ENCODE measurements at places on chromosomes 1 and 21. TPM values are rescaled to one million over a fixed set of nuclear protein-coding genes. Genes with fewer than 3 reads are reported as not detected.

DNA sequence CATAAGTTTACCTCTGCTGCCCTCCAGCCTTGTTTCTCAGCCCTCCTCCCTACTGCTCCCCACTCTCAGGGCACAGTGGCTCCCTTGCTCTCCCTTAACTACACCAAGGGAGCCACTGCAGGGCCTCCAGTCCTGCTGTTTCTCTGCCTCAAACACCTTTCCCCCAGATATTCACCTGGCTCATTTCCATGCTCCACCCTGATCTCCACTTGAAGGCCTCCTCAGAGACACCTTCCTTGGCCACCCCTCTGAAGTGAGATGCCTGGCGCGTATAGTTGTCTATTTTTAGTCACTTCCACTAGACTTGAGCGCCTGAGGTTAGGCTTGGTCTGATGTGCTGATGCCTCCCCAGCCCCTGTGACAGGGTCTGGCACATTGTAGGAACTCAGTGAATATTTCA is 34.9 kb downstream of the SEC16B start:
- no peaks in the 10 kb centered on the region for H3K36me3 ChIP-seq
- H3K4me1 ChIP-seq, result peaks cover 7% of the 10 kb centered on the region
- H3K4me3 ChIP-seq, result no peak overlapping the region
- H3K27ac ChIP-seq, result no peak overlapping the region

Gene SELENBP1
- 40.6 TPM for polyA plus RNA-seq

DNA sequence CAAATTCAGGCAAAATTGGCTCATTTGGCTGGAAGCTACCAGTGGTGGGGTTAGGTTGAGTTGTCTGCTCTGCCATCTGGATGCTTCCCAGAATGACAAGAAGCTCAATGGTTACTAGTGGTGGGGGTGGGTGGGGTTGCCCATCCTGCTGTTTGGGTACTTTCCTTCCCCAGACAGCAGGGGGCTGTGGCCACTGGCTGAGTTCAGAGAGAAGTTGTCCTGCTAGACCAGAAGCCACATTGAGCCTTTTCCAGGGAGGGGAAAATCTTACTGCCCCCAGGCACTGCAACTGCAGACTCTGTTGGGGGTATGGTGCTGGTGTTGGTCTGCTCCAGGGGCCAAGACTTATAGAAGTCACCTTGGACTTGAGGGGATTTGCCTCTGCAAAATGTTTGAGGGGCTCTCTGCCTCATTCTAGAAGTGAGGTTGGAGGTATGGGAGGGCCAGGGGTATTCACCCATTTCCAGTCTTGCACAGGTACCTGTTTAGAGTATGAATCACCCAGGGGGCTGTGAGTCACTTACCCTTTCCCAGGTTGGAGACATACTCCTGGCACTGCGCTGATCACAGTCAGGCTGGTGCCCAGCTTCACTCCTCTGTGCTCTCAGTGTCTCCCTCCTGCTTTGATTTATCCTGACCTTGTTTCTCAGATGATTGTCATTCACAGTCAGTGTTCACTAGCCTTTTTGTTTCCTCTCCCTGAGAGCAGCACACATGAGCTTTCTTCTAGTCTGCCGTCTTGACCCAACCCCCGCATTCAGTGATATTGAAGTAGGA is 89.1 kb upstream of the NEGR1 start:
- H3K4me3 ChIP-seq, result no peak overlapping the region
- no peaks in the 10 kb centered on the region for H3K4me1 ChIP-seq
- no peaks in the 10 kb centered on the region for H3K27me3 ChIP-seq
- H3K27ac ChIP-seq, result no peak overlapping the region

Gene ELAPOR1
- polyA plus RNA-seq, result 1.1 TPM

Gene C1orf115
- polyA plus RNA-seq, result 10.6 TPM

GRCh38 chr21:41975391-41976272 is 21.8 kb upstream of the C2CD2 start:
- peaks cover 7% of the 10 kb centered on the region for H3K4me1 ChIP-seq
- H3K27ac ChIP-seq, result no peak overlapping the region
- no peak for DNase-seq
- peaks cover 2% of the 10 kb centered on the region for H3K27me3 ChIP-seq
- H3K4me3 ChIP-seq, result no peak overlapping the region

DNA sequence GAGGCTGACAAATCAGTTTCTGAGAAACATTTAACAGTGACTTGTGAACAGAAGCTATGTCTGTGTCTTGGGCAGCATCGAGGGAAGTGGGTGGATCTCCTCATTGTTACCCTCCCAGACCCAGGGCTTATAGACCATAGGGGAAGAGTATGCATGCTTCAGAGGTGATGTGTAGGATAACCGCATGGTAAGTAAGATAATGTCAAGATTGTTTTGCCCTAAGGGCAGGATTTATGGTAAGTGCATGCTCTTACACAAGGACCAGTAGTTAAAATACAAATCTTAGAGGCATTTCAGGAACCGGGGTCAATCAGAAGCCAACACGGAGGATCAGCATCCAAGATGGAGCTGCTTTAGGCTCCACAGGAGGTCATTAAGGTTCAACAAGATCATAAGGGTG is 7.7 kb upstream of the PRMT2 start:
- DNase-seq, result no peak
- H3K27me3 ChIP-seq, result no peaks in the 10 kb centered on the region
- H3K36me3 ChIP-seq, result no peaks in the 10 kb centered on the region
- H3K4me3 ChIP-seq, result no peak overlapping the region
- no peak overlapping the region for H3K27ac ChIP-seq
- no peaks in the 10 kb centered on the region for H3K4me1 ChIP-seq

GRCh38 chr1:207328004-207328403 is 6.5 kb downstream of the CD55 start:
- no peaks in the 10 kb centered on the region for H3K27me3 ChIP-seq
- H3K4me3 ChIP-seq, result no peak overlapping the region
- peaks cover 13% of the 10 kb centered on the region for H3K36me3 ChIP-seq
- peaks cover 22% of the 10 kb centered on the region for H3K4me1 ChIP-seq
- H3K27ac ChIP-seq, result no peak overlapping the region
- peak; percentile 54 for DNase-seq

Gene GJA4
- 175 TPM for polyA plus RNA-seq

- no peak overlapping the region for H3K27ac ChIP-seq
- H3K27me3 ChIP-seq, result no peaks in the 10 kb centered on the region
- H3K36me3 ChIP-seq, result no peaks in the 10 kb centered on the region
- H3K4me3 ChIP-seq, result no peak overlapping the region
These were observed 111.6 kb upstream of the ZC3H12A start for GRCh38 chr1:37362594-37363385.

Gene RHEX
- polyA plus RNA-seq, result not detected

DNA sequence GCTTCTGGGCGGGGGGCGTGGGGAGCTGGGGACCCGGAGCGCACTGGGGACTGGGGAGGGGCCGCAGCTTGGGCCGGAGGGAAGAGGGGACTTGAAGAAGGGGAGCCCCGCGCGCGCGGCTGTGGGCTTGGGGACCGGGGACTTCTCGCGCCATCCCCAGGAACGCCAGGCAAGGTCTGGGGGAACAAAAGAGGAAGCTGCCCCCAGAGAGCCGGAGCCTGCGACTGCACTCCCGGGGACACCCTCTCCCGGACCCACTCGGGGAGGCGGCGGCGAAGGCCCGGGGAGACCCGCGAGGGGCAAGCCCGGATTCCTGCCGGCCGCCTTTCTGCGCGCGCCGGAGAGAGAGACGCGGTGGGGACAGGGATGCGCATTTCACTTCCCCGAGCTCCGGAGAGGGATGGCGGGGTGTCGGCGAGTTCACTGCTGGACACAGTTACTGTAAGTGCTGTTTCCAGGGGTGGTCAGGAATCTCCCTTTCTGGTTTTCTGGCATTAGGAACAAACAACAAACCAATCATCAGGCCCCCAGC is 732 bp downstream of the ABCG1 start:
- no peaks in the 10 kb centered on the region for H3K36me3 ChIP-seq
- H3K4me3 ChIP-seq, result peak overlapping the region; percentile 65
- peaks cover 2% of the 10 kb centered on the region for H3K27me3 ChIP-seq
- H3K27ac ChIP-seq, result peak overlapping the region; percentile 53

Gene SHISAL2A
- polyA plus RNA-seq, result not detected

DNA sequence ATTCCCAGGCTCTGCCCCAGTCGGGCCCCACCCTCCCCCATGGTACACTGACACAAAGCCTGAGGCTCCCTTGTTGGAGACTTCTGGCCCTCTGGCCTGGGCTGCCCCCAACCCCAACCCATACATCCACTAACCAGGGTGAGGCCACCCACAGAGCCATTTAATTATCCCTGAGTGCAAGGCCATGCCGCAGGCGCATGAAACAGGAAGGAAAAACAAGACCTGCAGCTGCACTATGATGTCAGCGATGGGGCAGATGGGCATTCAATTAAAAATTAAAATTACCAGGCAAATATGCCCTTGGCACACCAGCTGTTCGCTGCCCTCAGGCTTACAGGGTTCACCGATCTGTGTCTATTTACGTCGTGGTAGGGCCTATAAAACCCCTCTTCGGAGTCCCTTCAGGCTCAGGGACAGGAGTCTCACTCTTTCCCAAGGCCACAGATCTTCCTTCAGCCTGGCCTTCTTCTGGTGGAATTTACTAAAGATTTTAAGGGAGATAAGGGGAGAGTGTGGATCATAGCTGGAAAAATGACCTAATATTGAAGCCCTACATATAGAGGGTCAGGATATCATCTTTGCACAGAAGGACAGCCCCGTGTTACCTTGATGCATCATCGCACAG is 29.6 kb upstream of the RGS16 start:
- no peaks in the 10 kb centered on the region for H3K36me3 ChIP-seq
- H3K27ac ChIP-seq, result no peak overlapping the region
- no peak for DNase-seq
- no peak overlapping the region for H3K4me3 ChIP-seq
- no peaks in the 10 kb centered on the region for H3K27me3 ChIP-seq

DNA sequence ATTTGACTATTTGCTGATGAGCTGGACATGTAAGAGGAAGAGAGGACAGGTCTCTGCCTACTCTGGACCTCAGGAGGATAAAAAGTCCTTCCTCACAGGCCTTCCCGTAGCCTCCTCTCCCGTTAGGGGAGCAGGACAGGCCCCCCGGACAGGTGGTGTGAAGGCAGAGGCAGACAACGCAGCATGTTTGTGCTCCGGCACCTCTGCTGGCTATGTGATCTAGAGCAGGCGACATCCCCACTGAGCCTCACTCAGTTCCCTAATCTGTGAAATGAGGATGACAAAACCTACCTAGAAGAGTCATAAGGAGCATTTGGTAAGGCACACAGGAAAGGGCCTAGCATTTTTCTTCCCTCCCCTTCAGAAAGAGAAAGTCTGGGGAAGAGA is 34.8 kb downstream of the KIAA1614 start:
- no peaks in the 10 kb centered on the region for H3K27me3 ChIP-seq
- H3K4me3 ChIP-seq, result no peak overlapping the region
- H3K4me1 ChIP-seq, result no peaks in the 10 kb centered on the region
- peaks cover 8% of the 10 kb centered on the region for H3K36me3 ChIP-seq
- DNase-seq, result no peak
- no peak overlapping the region for H3K27ac ChIP-seq

GRCh38 chr1:119275145-119276134 is 93.1 kb upstream of the HAO2 start:
- peaks cover 9% of the 10 kb centered on the region for H3K27me3 ChIP-seq
- DNase-seq, result peak; percentile 63
- no peak overlapping the region for H3K27ac ChIP-seq
- H3K4me3 ChIP-seq, result no peak overlapping the region
- H3K36me3 ChIP-seq, result no peaks in the 10 kb centered on the region

Gene HES2
- 3.7 TPM for polyA plus RNA-seq

DNA sequence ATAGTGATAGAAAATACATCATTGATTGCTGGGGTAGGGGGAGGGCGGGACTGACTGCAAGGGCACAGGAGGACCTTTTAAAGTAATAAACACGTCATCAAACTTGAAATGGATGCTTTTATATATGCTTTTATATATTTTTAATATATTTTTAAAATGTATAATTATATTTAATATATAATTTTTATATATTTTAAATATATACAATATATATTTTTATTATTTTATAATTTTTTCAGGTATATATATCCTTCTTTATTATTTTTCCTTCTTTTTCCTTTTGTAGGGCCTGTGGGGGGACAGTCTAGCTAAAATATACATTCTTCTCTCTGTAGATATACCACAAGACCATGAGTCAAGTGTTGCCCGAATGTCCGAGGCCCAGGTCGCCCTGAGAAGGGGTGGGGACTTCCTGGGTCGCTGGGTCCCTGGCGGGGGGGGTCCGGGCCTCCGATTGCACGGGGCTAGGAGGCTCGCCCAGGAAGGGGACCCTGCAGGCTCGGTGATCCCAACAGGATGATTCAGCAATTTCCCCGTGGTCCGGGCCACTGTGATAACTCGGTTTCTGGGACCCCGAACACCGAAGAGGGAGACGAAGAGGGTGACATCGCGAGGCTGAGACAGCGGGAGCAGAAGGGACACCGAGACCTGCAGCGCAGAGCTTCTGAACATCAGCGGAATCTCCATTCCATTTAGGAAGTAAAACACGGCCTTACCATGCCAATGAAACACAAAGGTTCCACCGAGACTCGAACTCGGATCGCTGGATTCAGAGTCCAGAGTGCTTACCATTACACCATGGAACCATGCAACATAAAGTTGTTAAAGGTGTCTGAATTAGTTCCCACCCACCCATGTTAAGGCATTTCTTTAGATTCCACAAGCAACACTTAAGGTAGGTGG is 112.5 kb upstream of the NBPF11 start:
- peak; percentile 40 for DNase-seq
- no peak overlapping the region for H3K4me3 ChIP-seq
- H3K36me3 ChIP-seq, result no peaks in the 10 kb centered on the region
- peaks cover 9% of the 10 kb centered on the region for H3K4me1 ChIP-seq
- no peak overlapping the region for H3K27ac ChIP-seq
- H3K27me3 ChIP-seq, result peaks cover 13% of the 10 kb centered on the region

Gene LSS
- polyA plus RNA-seq, result 132 TPM

- H3K27me3 ChIP-seq, result no peaks in the 10 kb centered on the region
- no peak overlapping the region for H3K4me3 ChIP-seq
- peaks cover 16% of the 10 kb centered on the region for H3K4me1 ChIP-seq
- peak; percentile 64 for DNase-seq
These were observed 38.2 kb downstream of the SLC2A7 start for GRCh38 chr1:8987881-8988617.

Gene KIF14
- polyA plus RNA-seq, result 1.5 TPM

GRCh38 chr1:151613282-151613780 is 1.5 kb downstream of the SNX27 start:
- no peaks in the 10 kb centered on the region for H3K36me3 ChIP-seq
- H3K27ac ChIP-seq, result no peak overlapping the region
- DNase-seq, result no peak
- H3K27me3 ChIP-seq, result no peaks in the 10 kb centered on the region
- peak overlapping the region; percentile 84 for H3K4me3 ChIP-seq

DNA sequence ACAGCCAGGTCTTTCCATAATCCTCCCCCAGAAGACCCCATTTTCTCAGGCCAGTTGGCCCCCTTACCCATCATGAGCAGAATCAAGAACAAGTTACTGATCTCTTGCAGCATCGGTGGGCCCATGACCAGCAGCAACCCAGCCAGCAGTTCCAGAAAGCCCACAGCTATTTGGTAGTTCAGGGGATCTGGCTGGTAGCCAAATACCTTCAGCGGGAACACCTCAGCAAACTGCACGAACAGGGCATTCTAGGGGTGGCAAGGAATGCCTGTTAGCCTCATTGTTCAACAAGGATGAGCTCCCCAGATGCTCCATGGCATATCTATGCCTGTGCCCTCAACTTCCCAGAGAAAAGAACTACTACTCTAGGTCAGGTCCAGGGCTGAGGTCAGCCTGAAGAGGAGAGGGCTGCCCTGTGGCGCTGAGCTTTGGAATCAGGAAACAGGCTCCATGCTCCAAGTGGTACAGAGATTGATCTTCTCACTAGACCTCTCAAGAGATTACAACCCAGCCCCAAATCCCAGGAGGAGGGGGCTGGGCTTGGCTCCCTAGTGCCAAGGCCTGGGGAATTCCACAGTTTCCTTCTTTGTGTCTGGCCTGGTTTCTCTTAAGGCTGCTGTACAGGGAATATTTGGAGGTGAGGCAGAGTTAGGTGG is 1.3 kb downstream of the TMEM35B start:
- no peak for DNase-seq
- H3K27me3 ChIP-seq, result no peaks in the 10 kb centered on the region
- H3K4me3 ChIP-seq, result no peak overlapping the region
- H3K36me3 ChIP-seq, result peaks cover 2% of the 10 kb centered on the region
- H3K4me1 ChIP-seq, result peaks cover 15% of the 10 kb centered on the region
- peak overlapping the region; percentile 82 for H3K27ac ChIP-seq
